NCI-H1436 (cell line): ENCODE measurements at places on chromosomes 7 and 10.

- DNase-seq: no peak
Measured at GRCh38 chr7:128000854-128001265, 30.4 kb downstream of the LRRC4 start.

DNA sequence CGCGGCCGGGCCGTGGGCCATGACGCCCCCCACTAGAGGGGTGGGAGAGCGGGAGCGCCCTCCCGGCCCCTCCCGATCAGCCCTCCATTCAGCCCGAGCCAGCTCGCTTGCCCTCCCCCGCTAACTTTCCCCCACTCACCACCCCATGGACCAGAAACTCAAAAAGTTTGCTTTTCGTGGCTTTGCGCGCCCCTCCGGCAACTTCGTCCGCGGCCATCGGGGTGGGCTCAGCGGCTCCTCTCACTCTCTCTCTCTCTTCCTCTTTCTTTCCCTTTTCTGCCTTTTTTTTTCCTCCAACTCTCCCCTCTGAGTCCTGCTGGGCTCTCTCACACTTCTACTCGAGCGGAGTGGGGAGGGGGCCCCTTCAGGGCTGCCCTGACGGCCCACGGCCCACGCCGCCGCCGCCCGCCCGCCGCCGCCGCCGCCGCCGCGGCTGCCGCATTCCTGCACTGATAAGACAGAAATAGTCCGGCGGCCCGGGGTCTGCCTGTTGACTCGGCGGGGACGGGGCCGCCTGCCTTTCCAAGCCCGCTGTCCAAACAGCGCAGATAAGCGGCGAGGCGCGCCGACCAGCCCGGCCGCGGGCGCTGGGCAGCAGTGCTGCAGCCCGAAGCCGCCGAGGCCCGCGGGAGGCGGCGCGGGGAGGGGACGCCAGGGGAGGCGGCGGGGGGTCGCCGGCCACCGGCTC is at the start of gene SMARCD3:
Gene SMARCD3, minus strand, starts transcription at position 349 of the 688 bp plus-strand sequence. Its CDS starts 132 bp downstream, at position 217.
- DNase-seq: no peak

DNA sequence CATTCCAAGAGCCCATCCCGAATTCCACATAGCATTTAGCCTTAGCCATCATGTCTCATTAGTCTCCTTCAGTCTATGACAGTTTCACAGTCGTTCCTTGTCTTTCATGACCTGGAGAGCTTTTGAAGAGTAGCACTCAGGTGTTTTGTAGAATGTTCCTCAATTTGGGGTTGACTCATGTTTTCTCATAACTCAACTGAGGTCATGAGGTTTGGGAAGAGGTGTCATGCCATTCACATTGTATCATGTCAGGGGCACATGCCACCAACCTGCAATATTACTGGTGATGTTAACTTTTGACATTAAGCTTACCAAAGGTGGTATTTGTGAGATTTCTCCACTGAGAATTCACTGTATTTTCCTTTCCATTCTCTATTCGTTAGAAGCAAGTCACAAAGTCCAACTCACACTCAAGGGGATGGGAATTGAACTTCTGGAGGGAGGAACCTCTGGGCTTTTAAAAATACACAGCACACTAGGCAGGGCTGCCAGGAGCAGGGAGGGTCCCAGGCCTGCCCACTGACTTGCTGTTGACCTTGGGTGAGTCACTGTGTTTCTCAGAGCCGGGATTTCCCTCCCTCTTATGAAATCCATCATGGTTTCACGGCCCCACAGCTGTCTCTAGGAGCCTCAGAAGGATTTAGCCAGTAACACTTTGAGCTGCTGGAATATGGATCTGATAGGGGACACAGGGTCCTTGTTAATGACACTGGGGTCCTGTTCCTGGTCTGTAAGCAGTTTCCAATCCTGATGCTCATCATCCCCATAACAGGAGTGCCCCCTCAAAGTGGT is 74.4 kb upstream of the TCF7L2 start:
- DNase-seq: no peak

DNA sequence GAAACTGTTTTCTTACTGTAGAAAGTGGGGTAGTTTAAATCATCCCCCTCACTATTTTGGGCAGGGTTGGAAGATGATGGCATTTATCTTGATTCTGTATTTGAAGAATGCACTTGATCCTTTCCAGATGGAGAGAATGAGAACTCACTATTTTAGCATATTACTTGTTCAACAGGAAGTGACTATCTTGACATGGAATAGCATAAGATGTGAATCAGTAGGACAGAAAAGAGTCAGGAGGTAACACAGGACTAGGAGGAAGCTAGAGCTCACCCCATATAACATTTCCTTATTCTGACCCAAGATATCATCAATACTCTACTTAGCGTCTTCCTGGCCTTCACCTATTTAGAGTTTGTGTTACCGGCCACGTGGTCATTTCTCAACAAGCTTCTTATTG is 400.2 kb downstream of the PHTF2 start:
- no peak for DNase-seq

DNA sequence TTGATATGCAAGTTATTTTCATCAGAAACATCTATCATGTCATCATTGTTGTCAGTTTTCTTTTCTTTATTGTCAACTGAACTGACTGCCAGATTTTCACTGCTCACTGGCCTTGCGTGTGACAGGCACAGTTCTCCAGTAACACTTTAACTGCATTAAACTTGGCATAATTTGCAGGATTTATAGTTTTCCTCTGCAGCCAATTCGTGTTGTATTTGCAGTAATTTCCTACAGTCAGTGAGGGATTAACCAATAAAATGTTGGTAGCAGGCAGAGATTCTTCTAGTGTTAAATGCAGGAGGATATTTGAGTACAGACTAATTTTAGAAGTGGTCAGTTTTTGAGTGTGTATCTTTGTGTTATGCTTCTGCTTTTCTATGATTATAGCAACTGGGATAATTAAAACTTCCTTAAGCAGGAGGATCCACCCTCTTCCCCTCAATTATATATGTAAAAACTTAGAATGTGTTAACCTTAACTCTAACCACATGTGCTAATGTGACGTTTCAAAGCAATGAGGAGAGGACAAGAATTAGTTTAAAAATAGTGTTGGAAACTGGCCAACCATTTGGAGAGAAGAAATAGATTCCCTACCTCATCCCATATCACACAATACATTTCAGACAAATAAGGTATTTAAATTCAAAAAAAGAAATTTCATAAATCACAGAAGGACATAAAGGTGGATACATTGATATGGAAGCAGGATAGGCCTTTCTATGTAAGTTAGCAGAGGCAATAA is 365.5 kb upstream of the BMPER start:
- DNase-seq: no peak

GRCh38 chr7:157487046-157487770 is 150.4 kb downstream of the DNAJB6 start:
- DNase-seq: no peak

DNA sequence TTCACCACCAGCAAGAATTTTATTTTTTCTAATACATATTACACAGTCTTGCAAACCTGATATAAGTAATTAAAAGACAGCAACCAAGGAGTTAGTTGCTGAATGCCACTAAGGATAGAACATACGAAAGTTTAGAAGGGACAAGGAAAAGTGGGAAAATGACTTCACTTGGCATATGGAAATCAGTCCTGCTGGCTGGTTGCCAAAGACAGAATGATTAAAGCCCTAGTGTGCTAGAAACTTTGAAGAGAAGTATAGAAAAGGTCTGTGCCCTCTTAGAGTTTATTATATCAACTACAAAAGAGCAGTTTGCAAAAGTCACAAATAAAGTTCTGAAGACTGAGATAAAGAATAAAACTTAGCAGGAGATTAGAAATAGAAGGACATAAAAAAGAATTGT is 5.8 kb upstream of the YAE1 start:
- DNase-seq: no peak

DNA sequence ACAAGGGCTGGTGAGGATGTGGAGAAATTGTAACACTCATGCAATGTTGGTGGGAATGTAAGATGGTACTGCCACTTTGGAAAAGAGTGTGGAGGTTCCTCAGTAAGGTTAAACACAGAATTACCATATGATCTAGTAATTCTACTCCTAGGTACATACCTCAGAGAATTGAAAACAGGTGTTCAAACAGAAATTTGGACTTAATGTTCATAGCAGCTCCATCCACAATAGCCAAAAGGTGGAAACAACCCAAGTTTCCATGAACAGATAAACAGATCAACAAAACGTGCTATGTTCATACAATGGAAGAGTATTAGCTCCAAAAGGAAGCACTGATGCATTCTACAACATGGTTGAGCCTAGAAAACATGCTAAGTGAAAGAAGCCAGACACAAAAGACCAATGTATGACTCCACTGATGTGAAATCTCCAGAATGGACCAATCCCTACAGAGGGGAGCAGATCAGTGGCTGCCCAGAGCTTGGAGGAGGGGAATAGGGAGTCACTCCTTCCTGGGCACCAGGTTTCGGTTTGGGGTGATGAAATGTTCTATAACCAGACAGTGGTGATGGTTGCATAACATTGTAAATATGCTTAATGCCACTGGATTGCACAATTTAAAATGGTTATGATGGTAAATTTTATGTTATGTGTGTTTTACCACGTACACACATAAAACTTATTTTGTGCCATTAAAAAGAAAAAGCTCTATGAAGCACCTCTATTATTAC is 5.7 kb upstream of the WDR86 start:
- DNase-seq: no peak

GRCh38 chr10:109456566-109457301 is 466.6 kb downstream of the XPNPEP1 start:
- no peak for DNase-seq

DNA sequence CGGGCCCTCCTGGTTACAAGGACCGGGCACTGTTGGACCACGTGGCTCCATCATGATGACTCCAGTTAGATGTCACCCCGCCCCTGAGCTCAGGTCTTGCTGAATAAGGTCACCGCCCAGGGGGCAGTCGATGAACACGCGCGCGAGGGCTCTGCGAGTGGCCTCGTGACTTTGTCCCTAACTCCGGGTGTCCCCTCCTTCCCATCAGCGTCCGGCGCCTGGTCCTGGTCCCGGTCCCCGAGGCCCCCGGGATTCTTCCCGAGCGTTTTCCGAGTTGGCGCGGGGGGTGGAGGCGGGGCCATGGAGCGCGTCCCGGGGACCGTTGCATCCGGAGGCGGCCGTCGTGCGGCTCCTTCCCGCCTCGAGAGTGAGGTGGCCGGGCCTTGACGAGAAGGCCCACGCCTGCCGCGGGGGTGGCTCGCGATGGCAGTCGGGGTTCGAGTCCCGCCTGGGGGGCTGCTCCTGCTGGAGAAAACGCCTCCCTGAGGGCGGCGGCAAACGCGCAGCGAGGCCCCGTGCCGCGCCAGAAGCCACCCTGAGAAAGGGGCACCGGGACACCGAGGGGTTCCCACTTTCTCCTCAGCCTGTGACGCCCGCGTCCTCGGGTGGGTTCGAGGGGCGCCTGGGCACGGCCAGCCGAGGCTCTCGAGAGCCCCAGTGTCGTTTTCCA is 569 bp upstream of the NPTX2 start:
- no peak for DNase-seq

DNA sequence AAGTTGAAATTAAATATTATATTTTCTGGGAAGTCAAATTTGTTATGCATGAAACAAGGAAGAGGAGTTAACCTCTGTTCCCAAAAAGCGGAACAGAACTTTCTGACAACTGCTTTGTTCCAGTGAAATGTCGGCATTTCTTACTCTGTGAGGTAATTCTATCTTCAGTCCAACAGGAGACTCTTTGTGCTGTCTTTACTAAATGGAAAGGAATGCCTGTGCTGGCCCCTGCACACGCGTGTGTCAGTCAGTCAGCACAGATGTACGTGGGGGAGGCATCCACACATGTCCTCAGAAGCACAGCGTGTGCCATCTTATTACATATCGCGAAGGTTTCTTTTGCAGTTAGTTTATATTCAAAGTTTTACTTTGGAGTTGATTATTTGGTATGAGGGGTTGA is 37.5 kb downstream of the NET1 start:
- no peak for DNase-seq

DNA sequence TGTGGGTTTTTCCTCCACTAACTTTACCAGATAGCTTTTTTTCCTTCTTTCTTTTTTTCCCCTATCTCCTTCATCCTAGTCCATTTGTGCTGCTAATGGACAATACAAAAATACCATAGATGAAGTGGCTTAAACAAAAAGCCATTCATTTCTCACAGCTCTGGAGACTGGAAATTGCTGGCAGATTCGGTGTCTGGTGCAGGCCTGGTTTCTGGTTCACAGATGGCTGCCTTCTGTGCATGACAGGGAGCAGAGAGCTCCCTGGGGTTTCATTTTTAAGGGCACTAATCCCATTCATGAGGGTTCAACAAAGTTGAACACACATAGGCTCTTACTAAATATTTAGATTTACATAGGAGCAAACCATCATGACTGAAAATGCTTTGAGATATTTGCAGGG is 467.4 kb downstream of the TYW1 start:
- no peak for DNase-seq

GRCh38 chr7:75699993-75700392 is 38.7 kb downstream of the HIP1 start:
- DNase-seq: no peak

DNA sequence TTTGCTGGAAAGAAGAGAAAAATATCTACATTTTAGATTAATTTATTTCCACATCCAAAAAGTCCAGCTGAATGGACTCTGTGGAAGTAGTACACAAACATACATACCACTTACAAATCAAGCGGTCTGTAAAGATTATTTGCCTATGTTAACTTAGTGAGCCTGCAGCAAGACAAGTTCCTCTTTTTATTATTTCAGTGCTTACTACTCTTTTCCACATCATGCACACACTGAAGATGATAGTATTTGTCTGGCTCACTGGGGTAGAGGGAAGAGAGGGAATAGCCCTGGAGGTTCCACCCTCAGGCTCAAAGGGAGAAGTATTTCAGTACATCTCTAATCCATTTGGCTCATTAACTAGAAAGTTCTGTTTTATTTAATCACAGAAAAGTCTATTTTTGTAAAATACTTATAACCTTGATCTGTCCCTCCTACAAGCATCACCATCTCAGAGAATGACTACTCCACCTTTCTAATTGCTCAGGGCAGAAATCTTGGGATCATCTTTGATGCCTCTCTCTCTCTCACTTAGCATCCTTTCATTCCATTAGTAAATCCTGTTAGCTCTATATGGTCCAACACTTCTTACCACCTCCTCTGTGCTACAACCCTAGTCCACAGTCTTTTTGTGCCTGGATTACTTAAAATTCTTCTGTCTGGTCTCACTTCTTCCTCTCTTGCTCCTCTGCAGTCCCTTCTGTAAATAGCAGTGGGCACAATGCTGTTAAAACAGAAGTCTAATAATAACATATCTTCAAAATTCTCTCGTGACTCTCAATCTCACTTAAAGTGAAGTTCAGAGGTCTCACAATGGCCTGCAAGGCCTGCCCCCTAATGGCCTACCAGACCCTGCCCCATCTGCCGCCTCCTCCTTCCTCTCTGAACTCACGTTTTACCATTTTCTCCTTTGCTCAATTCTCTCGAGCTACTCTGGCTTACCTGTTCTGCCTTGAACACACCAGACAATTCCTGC is 64.3 kb upstream of the CCDC6 start:
- no peak for DNase-seq

- no peak for DNase-seq
Measured at GRCh38 chr7:116582806-116583444, 58.1 kb downstream of the CAV1 start.

- DNase-seq: no peak
Measured at GRCh38 chr7:24018331-24018730, 265.7 kb upstream of the NPY start.

- no peak for DNase-seq
Measured at GRCh38 chr7:133121175-133121844, 39.4 kb upstream of the CHCHD3 start.
